ENCODE measurements at places on chromosomes 16 and 17. TPM values are rescaled to one million over a fixed set of nuclear protein-coding genes. Genes with fewer than 3 reads are reported as not detected.

GRCh38 chr17:36131931-36132330, 28.3 kb downstream of the CCL4 start:
- no peak for DNase-seq

GRCh38 chr16:14198572-14198971, 127.5 kb downstream of the MRTFB start:
- no peak for DNase-seq

DNA sequence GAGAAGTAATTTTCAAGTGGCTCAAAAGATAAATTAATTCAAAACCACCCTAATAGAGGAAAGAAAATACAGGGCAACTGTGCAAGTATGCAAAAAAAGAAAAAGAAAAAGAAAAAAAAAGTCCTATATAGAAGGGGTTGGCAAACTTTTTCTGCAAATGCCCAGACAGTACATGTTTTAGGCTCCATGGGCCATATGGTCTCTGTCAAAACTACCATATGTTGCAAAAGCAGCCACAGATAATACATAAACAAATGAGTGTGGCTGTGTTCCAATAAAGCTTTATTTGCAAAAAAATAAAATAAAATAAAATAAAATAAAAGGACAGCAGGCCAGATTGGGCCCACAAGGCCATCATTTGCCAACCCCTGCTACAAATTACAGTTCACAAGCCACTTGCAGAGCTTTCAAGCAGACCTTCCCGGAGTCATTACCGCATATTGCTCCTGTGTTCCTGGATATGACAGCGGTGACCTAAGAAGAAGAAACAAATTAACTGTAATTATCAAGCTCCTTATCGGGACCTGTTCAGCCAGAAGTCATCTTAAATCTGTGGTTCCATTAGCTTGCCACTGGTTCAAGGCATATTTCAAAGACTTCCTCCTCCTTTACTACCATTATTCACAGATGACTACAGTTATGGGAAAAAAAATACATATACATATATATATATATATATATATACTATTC, 15.9 kb downstream of the ZC3H7A start:
- no peak for DNase-seq

HES7 gene
- 0.76 TPM for total RNA-seq

IL17C gene
- total RNA-seq, result not detected

MTHFSD gene
- total RNA-seq, result 9.0 TPM
